ENCODE measurements at places on chromosomes 4 and X. TPM values are rescaled to one million over a fixed set of nuclear protein-coding genes. Genes with fewer than 3 reads are reported as not detected.

The DMRTC1 gene
- 0.34 TPM for polyA plus RNA-seq

The GPR50 gene
- 0.11 TPM for polyA plus RNA-seq

The CT45A10 gene
- polyA plus RNA-seq: not detected

The SLITRK4 gene
- polyA plus RNA-seq: 15.1 TPM

The TCP11X2 gene
- 2.2 TPM for polyA plus RNA-seq
